ENCODE measurements at places on chromosomes 4 and X.

GRCh38 chrX:50723006-50723405 lies 91.0 kb downstream of the SHROOM4 start:
- DNase-seq = no peak

GRCh38 chr4:3462790-3463415 lies at the start of gene DOK7:
DOK7 (plus strand) TSS chr4:3463306; CDS start chr4:3463376, 70 bp downstream.
- no peak for DNase-seq

GRCh38 chr4:78693777-78694456 lies 82.2 kb upstream of the BMP2K start:
- DNase-seq = no peak

- DNase-seq = peak; percentile 22
Observed at GRCh38 chr4:16026160-16026761, 57.6 kb downstream of the PROM1 start.

GRCh38 chrX:15391850-15392249 lies 7.6 kb upstream of the VEGFD start:
- no peak for DNase-seq

DNA sequence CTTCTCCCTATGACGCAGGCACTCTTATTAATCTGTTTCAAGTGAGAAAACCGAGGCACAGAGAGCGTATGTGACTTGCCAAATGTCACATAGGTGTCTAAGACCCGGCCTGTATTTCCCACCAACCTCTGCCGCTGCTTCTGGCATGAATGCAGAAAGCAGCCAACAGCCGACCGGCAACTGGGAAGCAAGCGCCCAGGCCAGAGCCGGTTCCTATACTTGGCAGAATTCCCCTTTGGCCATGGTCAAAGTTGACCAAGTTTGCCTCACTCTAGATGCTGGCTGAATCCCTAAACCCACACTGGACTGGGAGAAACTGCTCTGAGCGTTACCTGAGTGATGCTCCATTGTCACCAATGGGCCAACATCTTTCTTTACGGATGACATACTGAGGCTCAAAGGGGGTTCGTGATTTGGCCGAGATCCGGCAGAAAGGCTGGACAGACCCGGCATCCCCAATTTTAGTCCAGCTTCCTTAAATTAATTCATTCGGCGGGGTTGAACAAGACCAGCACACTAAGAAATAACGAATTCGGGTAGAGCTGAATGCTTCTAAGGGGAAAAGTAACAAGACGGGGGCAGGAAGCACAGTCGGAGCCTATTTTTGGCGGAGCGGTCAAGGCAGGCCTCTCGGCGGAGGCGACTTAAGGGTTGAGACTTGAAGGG lies 11.2 kb downstream of the MSX1 start:
- no peak for DNase-seq

DNA sequence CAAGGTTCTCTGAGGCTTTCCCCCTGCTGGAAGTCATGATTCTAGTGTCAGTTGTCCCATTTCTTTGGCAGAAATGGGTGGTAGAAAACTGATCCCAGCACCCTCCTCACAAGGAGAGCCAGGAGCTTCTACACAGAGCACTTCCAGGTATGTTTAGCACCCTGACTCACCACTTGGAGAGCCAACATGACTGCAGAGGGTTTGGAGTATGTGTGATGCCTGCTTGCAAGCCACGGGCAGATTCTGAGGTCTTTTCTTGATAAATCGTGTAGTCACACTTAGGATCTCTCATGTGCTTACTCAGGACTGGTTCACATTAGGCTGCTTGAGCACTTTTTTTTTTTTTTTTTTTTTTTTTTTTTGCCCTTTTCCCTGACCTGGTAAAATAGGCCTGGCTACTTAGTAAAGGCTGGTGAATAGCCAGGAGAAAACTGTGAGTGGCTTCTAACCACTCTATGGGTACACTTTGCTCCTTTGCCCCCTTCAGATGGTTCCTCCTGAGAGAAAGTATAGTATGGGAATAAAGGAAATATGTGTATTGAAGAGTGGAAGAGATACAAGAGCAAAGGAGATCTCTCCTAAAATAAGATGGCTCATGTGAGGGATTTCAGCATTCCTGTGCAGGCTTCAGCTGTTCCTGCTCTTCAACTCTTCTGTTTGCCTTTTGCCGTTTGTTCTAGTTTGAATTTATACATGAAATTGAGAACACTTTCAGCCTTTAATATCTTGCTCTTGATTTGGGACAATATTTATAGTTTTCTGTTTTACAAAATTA lies 103.6 kb downstream of the EMCN start:
- no peak for DNase-seq

- DNase-seq = no peak
Observed at GRCh38 chr4:61795998-61796397, 595.9 kb downstream of the ADGRL3 start.

DNA sequence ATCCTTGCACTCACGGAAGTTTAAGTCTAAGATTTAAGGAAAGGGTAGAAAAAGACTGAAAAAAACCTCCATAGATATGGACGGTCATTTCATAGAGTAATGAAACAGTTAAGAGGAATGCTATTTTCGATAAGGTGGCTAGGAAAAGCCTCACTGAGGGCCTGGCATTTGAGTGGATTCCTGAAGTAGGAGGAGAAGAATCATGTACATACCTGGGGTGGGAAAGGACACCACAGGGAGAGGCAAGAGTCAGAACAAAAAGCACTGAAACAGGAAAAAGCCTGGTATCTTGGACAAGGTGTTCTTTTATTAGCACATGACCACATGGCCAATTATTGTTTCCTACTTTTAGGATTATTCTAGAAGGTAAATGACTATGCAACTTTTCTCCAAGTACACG lies 547.2 kb upstream of the DIPK2B start:
- DNase-seq = no peak

- DNase-seq = no peak
Observed at GRCh38 chrX:107565931-107566603, 62.2 kb upstream of the PRPS1 start.

- DNase-seq = no peak
Observed at GRCh38 chr4:182367153-182367552, 124.0 kb downstream of the TENM3 start.

DNA sequence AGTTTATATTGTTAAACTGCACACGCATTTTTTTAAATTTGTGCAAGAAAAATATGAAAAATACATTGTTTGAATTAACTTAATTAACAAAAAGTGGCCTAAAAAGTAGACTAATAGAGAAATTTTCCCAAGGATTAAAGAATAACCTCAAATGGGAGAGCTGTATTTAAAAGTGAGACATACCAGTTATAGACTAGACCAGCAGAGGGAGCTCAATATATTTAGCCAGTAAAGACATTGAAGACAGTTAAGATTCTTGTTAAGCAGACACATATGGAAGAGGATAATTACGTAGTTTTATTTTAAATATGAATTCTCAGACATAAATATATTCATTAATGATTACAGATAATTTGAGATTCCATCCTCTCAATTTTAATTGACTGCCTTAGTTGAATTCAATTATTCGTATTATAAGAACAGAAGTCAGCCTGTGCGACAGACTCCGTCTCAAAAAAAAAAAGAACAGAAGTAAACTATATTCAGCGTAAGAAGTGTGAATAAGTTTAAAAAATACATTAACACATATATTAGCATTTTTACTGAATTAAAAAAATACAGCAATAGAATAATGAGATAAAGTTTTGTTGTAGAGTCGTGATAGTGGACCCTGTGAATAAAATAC lies 64.8 kb downstream of the GLRA3 start:
- peak; percentile 33 for DNase-seq

Data from amniotic stem cell (primary cell).